Stimulated activated CD8-positive, alpha-beta memory T cell treated with anti-CD3 and anti-CD28 coated beads, Interleukin-15, amount 100 ng/mL, for 4 hours (primary cell): ENCODE measurements at places on chromosomes 5 and 9.
A peak's percentile ranks its signal among the peaks of the same experiment; 100 is the strongest.

DNA sequence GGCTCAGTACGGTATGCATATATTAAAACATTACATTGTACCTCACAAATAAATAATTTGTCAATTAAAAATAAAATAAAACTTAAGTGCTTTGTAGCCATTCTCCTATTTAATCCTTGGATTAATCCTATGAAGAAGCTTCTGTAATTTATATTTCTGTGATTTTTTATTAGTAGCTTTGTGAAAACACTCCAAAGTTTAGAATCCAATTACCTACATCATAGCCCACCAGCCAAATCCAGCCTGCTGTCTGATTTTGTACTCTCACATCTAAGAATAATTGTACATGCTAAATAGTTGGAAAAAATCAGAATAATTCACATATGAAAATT, 10.4 kb downstream of the MED7 start:
- DNase-seq: no peak

GRCh38 chr9:15249981-15250380, 57.0 kb downstream of the TTC39B start:
- no peak for DNase-seq

GRCh38 chr5:158695595-158696330, 404.0 kb downstream of the EBF1 start:
- peak; percentile 25 for DNase-seq

GRCh38 chr9:82020331-82020730, 31.8 kb downstream of the SPATA31D1 start:
- no peak for DNase-seq

GRCh38 chr5:148005788-148006520, 57.8 kb upstream of the SPINK5 start:
- DNase-seq: no peak

DNA sequence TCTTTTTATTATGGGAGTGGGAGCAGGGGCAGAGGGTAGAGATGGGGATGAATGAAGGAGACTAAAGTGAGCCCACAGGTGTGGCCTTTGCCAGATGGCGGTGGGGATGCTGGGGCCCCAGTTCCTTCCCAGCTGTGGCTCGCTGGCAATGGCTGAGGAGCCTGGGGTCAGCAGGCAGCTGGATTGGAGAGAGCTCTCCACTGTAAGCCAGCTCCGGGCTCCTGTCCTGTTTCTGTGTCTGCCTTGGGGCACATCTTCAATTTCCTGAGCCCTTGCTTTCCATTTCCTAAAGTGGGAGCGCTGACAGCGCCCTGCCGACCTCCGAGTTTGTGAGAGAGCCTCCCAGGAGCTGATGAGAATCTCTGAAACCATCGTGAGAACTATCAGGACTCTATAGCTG, 75.6 kb upstream of the SPRY4 start:
- DNase-seq: no peak

GRCh38 chr9:97747201-97747965, 50.2 kb upstream of the XPA start:
- no peak for DNase-seq

DNA sequence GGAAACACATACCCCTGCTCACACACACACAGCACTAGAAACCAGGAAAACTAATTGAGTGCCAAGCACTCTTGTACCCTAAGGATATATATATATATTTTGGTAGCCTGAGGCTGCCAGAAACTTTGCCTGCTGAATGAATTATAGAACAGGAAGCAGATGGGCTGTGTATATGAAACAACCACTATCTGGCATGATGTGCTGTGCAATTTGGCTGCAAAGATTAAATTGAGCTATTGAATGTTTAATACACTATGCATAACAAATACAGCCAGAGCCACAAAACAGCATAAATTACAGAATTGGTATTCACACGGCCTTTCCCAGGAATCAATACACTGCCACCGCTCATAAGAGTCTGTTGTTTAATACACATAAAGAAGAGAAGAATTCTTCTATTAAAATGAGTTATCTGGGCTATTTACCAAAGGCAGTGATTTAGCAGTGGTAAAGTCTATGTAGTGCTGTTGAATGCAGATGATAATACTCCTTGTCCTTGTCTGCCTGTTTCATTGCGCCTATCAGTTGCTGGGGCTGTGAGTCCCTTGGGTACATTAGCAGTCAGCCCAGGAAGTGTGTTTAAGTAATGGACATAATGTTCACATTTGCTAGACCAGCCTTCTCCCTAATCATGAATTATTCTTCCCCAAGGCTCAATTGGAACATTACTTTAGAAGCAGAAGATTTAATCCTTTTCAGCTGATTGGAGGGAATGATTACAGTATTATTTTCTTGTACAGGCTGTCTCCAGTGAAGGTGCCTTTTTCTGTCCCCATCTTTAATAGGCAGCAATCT, 294.3 kb downstream of the TLE1 start:
- no peak for DNase-seq

GRCh38 chr9:84163052-84163650, 177.4 kb downstream of the SLC28A3 start:
- no peak for DNase-seq

GRCh38 chr9:32644698-32645097, 9.2 kb upstream of the TAF1L start:
- no peak for DNase-seq

- DNase-seq: no peak
These were observed 63.6 kb downstream of the ADAMTS2 start for GRCh38 chr5:179281694-179282093.

- DNase-seq: no peak
These were observed 3.9 kb upstream of the RALGDS start for GRCh38 chr9:133124907-133125275.

DNA sequence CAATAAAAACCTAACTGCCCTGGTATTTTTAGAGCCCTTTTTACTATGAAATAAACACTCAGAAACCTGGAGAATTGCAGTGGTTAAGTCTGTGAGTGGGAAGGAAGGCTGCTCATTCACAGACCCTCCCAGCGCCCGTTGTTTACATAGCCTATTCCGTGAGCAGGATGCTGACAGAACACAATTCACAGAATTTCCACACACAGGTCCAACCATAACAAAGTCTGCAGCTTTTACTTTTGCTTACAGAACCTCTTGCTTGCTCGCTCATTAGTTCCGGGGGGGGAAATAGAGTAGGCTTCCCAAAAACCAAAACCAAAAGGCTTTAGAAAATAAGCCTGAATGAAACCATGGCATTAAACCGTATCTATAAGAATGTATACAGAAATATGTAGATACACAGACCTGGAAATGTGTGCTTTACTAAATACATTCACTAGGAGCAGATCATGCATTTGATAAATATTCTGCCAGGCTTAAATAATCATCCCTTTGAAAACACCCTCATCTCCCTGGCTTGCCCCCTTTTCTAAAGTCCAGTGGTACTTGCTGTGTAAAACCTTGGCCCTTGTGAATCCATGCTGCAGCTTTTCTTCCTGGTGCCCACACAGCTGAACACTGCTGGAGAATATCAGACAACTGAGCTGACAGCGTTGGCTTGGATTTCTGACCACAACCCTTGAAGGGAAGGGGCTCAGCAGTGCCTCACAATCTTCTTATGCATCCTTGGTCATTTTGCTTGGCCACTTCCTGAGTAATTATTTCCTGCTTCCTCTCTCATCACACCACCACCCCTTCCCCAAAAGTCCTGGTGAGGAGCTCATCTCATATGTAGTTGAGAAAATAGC, 128.0 kb downstream of the FANCC start:
- no peak for DNase-seq

- no peak for DNase-seq
These were observed 272.3 kb downstream of the GLIS3 start for GRCh38 chr9:4027606-4028005.

DNA sequence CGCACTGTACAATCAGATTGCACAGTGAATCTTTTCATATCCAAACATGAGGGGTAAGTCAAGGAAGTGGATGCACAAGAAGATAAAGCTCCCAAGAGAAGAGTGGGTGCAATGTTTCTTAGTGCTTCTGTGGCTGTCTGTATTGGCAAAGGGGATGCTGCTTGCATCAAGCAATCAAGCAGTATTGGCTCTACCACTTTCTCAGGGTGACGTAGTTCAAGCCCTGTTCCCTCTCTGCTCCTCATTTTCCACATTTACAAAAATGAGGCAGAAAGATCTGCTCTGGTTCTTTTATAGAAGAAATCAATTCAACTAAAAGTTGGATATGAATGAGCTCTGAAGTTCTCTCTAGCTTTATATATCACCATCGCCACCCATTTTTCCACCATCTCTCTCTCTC, 2.3 kb downstream of the TNFSF8 start:
- DNase-seq: no peak

DNA sequence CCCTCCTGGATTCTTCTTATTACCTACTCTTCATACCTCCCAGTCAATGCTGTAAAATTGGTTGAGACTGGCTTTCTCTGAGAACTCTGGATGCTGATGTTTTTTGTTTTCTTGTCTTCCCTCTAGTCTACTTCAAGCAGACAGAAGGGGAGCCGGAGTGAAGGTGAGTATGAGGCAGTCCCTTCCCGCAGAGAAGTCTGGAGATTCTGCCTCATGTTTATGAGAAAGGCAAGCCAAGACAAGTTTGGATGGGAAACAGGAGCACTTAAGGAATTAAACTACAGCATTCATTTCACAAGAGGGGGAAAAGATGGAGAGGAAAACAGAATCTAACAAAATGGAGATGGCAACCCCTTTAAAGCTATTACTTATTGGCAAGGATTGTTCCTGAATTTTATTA, 246.1 kb downstream of the TRIM32 start:
- DNase-seq: no peak

DNA sequence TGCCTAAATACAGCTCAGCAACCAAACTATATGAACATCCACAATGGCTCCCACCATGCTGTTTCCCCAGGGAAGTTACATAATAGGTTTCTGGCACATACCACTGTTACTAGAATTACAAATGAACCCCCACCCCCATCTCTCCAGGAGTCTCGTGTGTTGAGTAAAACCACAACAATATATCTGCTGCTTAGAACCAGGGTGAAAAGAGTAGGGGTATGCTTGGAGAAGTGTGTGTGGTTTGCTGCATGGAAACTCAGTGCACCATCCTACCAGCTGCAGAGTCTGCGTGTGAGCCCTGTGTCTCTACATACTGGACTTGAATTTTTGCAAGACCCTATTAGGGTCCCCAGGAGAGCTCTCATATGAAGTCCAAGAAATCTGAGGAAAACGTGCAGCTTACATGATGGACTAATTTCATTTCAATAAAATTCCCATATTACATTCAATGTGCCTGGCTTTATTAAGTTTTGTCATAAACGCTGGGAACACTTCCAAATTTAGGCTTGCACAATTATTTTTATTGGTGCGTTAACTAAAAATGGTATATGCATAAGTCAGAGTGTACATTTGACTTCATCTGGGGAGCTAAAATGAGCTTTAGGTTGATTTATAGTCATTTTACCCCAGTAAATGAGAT, 104.5 kb upstream of the NFIB start:
- no peak for DNase-seq

DNA sequence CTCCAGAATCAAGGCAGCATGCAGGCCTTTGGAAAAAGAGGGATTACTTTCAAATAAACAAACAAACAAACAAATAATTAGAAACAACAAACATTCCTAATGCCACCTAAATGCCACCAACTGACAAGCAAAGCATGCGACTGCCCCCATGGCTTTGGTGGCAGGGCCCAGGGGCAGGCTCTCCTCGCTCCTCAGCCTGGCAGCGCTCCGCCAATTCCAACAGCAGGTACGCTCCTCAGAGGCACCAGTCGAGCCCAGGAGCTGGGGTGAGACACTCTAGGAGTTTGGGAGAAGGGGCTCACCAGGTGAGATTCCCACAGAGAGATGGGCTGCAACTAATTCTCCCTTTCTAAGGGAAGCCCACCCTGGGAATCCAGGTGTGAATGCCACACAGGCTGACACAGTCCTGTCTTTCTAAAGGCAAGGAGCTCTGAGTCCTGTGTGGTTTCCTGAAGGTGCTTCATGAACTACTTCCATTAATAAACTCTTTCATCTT, 27.8 kb downstream of the CSF2 start:
- no peak for DNase-seq

DNA sequence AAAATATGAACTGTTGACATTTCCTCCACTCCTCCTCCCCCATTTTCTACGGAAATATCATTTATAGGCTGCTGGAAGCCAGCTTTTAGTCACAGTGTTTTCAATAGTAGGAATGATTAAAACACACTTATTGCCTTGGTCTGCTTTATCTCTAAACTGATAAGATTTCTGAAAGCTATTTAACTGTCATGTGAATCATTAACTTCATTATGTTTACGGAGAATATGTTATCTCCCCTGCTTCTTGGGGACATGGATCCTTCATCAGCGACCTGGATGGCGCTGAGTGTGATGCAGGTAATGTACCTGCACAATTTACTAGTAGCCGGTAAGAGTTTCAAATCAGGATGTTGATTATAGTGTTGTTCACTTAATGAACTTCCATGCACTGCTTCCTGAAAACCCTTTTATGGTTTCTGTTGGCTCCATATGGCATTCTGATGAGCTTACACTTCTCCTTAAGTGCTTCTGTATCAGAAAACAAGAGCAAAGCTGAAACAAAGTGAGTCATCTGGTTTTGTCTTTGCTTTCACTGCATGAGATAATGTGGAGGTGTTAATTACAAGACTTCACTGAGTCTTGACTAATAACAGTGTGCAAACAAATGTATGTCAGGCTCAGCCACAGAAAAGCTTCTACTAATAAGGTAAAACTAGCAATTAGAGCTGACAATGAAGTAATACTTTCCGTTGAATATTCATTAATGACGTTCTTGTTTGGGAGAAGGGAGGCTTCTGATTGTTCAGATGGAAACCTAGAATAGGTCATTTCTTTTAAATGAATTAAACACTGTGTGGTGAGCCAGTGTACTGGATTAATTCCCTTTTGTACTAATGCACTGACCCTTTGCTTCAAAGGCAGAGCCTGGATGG, 162.4 kb upstream of the ZNF608 start:
- DNase-seq: no peak

GRCh38 chr5:15463231-15463980, 36.6 kb upstream of the FBXL7 start:
- no peak for DNase-seq

- DNase-seq: no peak
These were observed 35.2 kb downstream of the GOLPH3 start for GRCh38 chr5:32138839-32139493.
